Activated T-helper 2 cell treated with anti-CD3 and anti-CD28 coated beads, Interferon-gamma antibody, Interleukin-2, Interleukin-4, amounts not matched to agents 10 μg/mL and 5 μg/mL and 100 μg/mL, durations not matched to agents 14 hours and 24 hours and 36 hours (primary cell): ENCODE measurements at places on chromosomes 6 and 20. TPM values are rescaled to one million over a fixed set of nuclear protein-coding genes. Genes with fewer than 3 reads are reported as not detected.

- no peaks in the 10 kb centered on the region for H3K4me1 ChIP-seq
- no peaks in the 10 kb centered on the region for H3K36me3 ChIP-seq
- no peaks in the 10 kb centered on the region for H3K27me3 ChIP-seq
- DNase-seq = no peak
These were observed 131.4 kb downstream of the EDN1 start for GRCh38 chr6:12421596-12421995.

GRCh38 chr20:8557711-8558110 lies 425.6 kb downstream of the PLCB1 start:
- no peaks in the 10 kb centered on the region for H3K27me3 ChIP-seq
- H3K4me1 ChIP-seq = no peaks in the 10 kb centered on the region
- no peak for DNase-seq
- H3K4me3 ChIP-seq = no peak overlapping the region
- H3K27ac ChIP-seq = no peak overlapping the region
- H3K36me3 ChIP-seq = no peaks in the 10 kb centered on the region

GRCh38 chr20:24780674-24781417 lies 168.2 kb upstream of the CST7 start:
- H3K4me1 ChIP-seq = no peaks in the 10 kb centered on the region
- no peak for DNase-seq
- H3K36me3 ChIP-seq = no peaks in the 10 kb centered on the region
- H3K4me3 ChIP-seq = no peak overlapping the region
- peaks cover 16% of the 10 kb centered on the region for H3K27me3 ChIP-seq
- no peak overlapping the region for H3K27ac ChIP-seq

- H3K36me3 ChIP-seq = no peaks in the 10 kb centered on the region
- H3K27me3 ChIP-seq = peaks cover 2% of the 10 kb centered on the region
- peaks cover 4% of the 10 kb centered on the region for H3K4me1 ChIP-seq
- no peak overlapping the region for H3K27ac ChIP-seq
These were observed 278.6 kb upstream of the MAP3K7 start for GRCh38 chr6:90865513-90865912.

Gene MAP7
- total RNA-seq = 0.94 and 1.2 TPM in 2 replicates
